ENCODE measurements at places on chromosomes 11 and 22.

GRCh38 chr11:68546555-68546954, 86.0 kb downstream of the PPP6R3 start:
- DNase-seq = no peak

DNA sequence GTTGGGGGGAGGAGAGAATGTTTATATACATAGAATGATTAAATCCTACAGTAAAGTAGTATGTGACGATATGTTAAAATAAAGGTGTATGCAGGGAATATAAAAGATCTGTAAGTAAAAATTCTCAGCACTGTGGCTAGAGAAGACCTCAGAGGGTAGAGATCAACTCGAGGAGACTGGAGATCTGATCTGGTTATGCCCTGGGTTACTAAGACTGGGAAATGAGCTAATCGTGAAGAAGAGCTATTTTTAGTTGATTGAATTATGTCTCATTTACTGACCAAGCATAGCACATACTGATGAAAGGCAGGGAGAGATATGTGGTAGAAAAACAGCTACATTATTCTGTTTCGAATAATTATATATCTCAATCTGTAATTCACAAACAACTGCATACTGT, 42.8 kb upstream of the ALKBH3 start:
- DNase-seq = no peak

- DNase-seq = no peak
These were observed 90.7 kb downstream of the FAM76B start for GRCh38 chr11:95698676-95699557.

- peak; percentile 81 for DNase-seq
These were observed 38.2 kb downstream of the ADAMTS8 start for GRCh38 chr11:130390071-130390758.

GRCh38 chr11:17277024-17277584, 565 bp downstream of the NUCB2 start:
- peak; percentile 47 for DNase-seq

- no peak for DNase-seq
These were observed 3.0 kb downstream of the C11orf52 start for GRCh38 chr11:111921541-111922230.

DNA sequence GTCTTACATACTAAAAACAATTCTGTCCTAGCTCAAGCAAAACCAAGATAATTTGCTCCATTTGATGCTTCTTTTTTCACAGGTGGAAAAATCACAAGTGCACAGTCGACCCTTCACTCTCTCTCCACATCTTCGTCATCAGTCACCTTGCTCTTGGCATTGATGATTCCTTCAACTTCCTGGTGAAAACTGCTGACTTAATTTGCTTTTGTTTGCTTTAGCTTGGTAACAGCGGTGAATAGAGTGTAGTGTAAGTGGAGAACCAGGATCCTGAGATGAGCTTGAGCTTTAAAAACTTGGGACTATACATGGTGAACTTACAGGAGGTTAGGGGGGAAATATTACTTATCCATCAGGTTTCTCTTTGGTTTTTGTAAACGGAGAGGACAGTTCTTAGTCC, 331.1 kb upstream of the ARHGAP42 start:
- DNase-seq = no peak

DNA sequence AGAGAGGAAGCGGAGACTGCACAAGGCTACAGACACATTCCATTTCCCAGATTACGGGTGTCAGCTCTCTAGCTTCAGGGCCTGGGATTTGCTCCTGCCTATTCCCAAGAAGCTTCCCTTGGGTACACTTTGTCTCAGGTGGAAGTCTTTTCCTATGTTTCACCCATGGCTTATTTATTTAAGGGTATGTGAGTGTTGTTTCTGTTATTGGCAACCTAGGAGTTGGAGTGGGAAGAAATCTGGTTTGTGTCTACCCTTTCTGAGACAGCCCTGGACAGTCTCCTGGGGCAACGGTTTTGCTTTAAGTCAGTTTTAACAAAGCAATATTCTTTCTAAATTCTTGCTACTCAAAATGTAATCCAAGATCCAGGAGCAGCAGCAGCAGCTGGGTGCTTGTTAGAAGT, 127.0 kb downstream of the MICAL2 start:
- no peak for DNase-seq

DNA sequence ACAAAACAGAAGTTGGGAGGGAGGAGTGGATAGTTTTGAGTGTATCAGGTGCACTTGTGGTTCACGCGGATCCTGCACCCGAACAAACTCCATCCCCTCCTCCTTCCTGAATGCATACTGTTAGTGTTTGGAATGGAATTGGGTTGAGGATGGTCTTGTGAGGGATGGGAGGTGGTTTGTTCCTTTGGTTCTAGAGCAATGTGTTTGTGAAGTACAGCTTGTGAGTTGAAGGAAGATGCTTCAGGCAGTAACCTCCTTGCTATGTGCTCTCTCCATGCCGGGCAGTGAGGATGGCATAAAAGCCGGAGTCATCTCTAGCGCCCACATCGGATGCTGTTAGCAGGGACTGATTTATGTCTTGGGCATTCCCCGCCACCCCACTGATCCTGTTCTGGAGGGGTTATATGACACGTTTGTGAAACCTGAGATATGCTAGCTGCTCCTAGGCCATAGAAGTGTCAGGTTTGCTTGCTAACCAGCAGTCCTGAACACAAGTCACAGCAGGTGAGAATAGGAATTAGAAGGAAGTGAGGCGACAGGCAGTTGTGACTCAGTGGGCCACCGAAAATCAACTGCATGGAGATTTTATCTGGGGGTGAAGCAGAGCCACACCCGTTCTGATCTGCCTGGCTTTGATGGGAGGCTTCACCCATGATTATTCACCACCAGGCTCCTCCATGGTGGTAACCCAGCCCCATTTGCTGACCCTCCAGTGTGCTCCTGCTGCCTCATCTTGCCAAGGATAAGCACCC, 2.2 kb downstream of the BCR start:
- DNase-seq = no peak

Measured in GM03348 (cell line).